ENCODE measurements at places on chromosomes 5 and 9.

DNA sequence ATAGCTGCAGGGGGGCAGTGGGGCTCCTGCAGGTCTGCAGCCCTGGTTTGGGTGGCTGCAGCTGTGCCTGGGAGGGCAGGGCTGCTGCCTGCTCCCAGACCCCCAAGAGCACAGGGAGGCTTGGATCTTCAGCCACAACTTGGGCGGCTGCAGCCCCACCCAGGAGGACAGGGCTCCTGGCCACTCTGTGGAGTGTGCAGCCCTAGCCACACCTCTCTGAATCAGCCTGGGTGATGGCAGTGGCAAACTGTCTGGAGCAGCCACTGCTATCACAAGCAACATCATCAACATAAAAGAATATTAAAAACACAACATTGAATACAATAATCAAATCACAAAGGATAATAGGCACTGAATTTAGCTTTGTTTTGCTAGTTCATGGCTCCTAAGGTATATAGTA lies 164.9 kb upstream of the SLC27A6 start:
- DNase-seq: no peak

DNA sequence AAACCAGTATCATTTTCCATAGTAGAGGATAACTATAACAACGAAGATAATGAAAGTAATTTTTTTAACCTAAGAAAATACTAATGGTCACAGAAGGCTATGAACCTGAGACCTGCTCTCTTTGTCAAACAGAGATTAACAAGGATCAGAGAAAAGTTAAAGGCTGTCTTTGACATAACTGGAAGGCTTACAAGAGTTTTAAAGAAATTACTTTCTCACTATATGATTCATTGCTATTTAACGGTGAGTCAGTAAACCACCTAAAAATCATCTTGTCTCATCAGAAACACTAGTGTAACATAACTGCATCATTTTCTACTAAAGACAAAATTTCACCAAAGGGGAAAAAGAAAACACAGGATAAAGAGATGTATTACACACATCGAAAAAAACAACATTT lies 19.3 kb downstream of the MLANA start:
- DNase-seq: no peak

- no peak for DNase-seq
These were observed at the start of gene TMEM215 for GRCh38 chr9:32783168-32783891. Gene TMEM215, plus strand, starts transcription at chr9:32783540. Its CDS starts 644 bp downstream, at chr9:32784184.

- DNase-seq: no peak
These were observed 395.4 kb downstream of the DTWD2 start for GRCh38 chr5:118593003-118593328.

DNA sequence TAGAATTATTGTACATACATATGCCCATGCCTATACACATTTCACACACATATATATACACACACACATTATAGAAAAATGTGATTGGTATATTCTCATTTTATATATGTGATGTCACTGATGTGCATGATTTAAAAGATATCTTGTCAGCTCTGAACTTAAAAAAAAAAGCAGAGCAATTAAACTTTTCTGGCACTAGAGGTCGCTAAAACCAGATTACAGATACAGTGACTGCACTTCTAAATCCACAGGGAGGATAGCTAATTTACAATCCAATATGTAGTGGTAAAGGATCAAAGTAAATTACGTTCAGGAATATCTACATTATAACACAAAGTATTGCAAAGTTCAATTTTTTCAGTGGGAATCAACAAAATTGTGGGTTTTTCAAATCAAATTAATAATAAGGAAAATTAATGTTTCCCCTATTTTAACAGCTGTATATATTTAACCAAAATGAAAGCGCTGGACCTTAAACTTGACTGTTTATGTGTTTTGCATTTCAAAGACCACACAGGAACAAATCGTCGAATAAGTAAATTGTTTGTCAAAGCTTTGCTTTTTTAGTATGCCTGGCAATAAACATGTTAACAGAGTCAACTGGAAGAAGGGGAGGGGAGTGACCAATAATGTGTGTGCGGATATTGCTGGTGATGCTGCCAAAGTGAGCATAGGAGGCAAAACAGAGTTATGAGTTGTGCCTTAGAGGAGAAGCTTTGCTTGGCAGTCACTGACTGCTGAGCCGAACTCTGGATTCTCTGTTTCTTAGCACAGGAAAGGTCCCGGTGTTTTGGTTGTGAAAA lies 1201.4 kb upstream of the C9orf72 start:
- no peak for DNase-seq

- no peak for DNase-seq
These were observed 35.7 kb downstream of the SIL1 start for GRCh38 chr5:139162448-139162847.

- DNase-seq: no peak
These were observed 12.7 kb downstream of the SLC1A3 start for GRCh38 chr5:36619012-36619635.

DNA sequence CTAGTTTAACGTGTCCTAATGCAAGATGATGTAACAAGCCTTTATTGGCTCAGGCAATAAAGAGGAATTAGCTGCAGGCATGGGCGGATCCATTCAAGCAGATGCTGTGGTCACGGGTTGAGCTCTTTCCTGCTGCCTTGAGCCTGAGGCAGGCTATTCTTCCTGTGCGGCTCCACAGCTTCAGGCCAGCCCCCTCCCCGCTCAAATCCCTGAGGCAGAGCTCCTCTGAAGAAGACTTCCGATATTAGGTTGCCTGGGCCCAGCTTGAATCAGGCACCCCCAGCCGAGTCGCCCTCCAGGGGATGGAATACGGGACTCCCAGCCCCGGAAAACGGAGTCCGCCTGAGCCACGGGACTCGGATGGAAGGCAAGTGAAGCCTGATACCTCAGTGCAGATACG lies 95.0 kb upstream of the RUFY1 start:
- DNase-seq: no peak

DNA sequence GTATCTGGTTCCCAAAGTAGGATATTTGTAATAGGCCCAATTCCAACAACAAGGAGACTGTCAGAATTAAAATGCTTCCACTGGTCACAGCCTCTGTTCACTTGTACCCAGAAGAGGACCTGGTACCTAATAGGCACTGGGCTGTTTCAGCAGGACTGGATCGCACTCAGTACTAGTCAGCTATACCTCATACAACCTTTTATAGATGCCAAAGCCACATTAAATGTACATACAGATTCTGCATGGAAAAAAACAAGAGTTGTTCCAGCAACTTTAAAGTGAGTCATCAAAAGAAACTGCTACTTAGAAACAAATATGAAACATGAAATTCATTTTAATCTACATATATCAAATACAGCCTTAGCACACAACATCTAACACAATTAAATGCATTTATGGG lies 87.5 kb downstream of the GPR21 start:
- DNase-seq: no peak

- DNase-seq: no peak
These were observed 362.9 kb upstream of the TLE4 start for GRCh38 chr9:79208791-79209396.

DNA sequence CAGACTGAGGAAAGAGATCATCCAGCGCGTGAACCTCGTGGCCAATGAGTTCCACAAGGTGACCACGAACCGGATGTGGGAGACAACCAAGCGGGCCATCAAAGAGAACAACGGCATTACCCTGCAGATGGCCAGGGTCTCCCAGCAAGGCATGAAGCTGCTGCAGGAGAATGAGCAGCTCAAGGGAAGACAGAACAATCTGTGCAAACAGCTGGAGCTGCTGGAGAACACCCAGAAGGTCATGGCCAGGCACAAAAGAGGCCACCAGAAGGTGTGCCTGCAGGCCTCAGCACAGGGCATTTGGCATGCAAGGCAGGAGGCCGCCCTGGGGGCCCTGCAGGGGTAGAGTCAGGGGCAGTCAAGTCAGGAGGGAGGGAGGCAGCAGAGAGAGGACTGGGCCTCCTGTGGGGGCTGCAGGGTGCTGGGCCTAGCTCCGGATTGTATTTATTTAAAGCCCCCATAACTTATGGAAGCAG lies 4.2 kb downstream of the PTRH1 start:
- DNase-seq: no peak

- DNase-seq: no peak
These were observed 5.9 kb downstream of the FAM78A start for GRCh38 chr9:131270171-131271015.

DNA sequence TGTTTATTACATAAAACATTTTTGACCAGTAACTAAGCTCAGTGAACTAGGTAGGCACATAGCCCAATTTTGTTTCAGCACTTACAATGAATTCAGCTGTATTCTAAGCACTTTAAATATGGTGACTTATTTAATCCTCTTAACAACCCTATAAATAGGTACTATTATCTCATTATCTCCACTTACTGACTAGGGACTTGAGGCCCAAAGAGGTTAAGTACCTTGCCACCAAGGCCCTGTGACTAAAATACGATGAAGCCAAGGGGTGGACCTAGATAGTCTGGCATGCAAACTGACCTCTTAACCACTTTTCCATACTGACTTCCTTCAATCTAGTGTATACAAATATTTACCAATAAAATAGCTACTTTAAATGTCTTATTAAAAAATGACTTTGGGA lies 266.4 kb downstream of the ZNF608 start:
- DNase-seq: no peak

DNA sequence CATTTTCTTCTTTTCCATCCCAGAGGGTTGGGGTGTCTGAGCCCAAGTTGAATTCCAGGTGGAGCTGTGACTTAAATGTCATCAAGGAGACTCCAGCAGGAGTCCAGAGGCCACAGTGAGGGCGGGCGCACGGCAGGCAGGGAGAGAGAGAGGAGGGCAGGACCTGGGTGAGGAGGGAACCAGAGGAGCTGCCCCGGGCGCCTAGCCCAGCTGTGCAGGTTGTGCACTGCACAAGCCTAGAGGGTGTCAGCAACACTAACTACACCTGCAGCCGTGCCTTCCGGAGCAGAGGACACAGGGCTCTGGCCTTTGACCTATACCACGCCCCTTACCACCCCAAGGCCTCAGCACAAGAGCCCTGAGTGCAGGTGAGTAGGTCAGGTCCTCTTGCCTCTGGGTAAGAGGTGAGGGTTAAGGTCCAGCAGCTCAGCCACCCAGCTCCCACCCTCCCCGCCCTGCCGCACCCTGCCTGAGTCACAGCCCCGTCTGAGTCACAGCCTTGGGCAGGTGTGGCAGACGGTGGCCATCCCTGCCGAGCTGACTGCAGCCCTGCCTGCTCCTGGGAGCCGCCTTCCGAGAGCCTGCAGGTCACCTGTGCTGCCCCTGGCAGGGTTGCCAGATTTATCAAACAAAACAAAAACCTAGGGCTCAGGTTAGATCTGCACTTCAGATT lies 6.4 kb upstream of the AGPAT2 start:
- peak; percentile 66 for DNase-seq

- peak; percentile 32 for DNase-seq
These were observed 2.1 kb downstream of the NRARP start for GRCh38 chr9:137299938-137300337.

- DNase-seq: no peak
These were observed 6.4 kb upstream of the DCTN4 start for GRCh38 chr5:150765011-150765798.

DNA sequence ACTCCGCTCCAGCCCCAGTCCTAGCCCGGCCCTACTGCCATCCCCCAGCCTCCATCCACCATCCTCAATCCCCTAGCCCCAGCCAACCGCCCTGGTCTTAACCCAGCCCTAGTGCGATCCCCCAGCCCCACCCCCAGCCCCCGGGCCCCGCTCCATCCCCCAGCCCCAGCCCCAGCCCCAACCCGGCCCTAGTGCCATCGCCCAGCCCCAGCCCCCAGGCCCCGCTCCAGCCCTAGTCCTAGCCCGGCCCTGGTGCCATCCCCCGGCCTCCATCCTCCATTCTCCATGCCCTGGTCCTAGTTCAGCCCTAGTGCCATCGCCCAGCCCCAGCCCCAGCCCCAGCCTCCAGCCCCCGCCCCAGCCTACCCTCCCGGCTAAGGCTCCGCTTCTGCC lies 398 bp downstream of the TOR1A start:
- DNase-seq: no peak

Measured in liver (tissue), 10 donors.